ENCODE measurements at places on chromosomes 7 and 10. TPM values are rescaled to one million over a fixed set of nuclear protein-coding genes. Genes with fewer than 3 reads are reported as not detected.

Gene SPDYE9
- total RNA-seq: not detected

Gene RBP4
- 5.8 TPM for total RNA-seq

Gene ITIH5
- total RNA-seq: 11.1 TPM

Gene MEIG1
- not detected for total RNA-seq

Gene SLC26A3
- total RNA-seq: not detected

Gene PALS2
- total RNA-seq: 35.3 TPM

Gene HOXA6
- total RNA-seq: 22.0 TPM

Gene CLDN3
- total RNA-seq: 11.6 TPM

Gene LRRC18
- not detected for total RNA-seq

Gene CCDC172
- not detected for total RNA-seq

Gene CRYGN
- total RNA-seq: not detected

Gene R3HCC1L
- total RNA-seq: 24.3 TPM

Gene SPRN
- total RNA-seq: 0.35 TPM
